ENCODE measurements at places on chromosomes 12 and 14. TPM values are rescaled to one million over a fixed set of nuclear protein-coding genes. Genes with fewer than 3 reads are reported as not detected.
A peak's percentile ranks its signal among the peaks of the same experiment; 100 is the strongest.

PLEKHG7 gene
- total RNA-seq: not detected

HOXC5 gene
- not detected for total RNA-seq

OR4E2 gene
- not detected for total RNA-seq

ATG101 gene
- 24.4 TPM for total RNA-seq

DDX11 gene
- 45.8 TPM for total RNA-seq

IL31 gene
- total RNA-seq: not detected

SLC6A15 gene
- not detected for total RNA-seq

CD4 gene
- 285 TPM for total RNA-seq

WNT1 gene
- 2.8 TPM for total RNA-seq

GRCh38 chr12:10226086-10226485 lies 13.4 kb downstream of the GABARAPL1 start:
- no peak for DNase-seq
- H3K36me3 ChIP-seq: peaks cover 9% of the 10 kb centered on the region
- no peaks in the 10 kb centered on the region for H3K27me3 ChIP-seq
- H3K4me1 ChIP-seq: no peaks in the 10 kb centered on the region

DNA sequence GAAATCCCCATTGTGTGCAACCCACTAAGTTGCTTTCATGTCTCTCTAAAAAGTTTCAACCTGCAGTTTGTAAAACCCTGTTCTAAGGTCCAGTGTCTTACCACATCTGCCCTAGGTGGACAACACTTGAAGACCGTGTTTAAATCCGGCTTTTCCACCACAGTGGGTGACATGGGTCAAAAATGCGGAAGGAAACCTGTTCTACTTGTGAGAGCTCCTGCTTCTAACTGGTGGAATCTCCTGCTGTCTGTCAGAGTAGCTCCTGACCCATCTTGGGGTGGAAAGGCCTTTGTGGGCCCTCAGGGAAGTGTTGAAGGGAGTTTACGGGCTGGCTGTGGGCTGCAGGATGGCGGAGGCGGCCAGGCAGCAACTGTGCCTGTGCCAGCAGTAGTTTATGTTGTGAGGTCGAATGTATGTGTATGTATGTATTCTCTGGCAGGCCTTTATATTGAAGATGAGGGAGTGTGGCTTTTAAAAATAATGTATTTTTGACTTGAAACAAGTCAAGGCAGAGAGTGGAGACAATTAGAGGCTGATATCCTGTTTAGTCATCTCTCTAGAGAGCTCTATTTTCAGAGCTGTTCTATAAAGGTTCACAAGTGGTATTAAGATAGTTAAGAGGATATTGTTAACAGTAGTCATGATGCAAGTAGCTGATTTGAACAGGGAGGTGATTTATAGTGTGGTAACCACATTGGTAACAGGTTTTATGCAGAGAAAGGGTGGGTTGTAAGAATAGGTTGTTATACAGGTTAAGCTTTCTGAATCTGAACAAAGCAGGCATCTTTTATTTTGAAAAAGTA lies 67.0 kb downstream of the PRKCH start:
- H3K4me1 ChIP-seq: peaks cover 100% of the 10 kb centered on the region
- H3K27me3 ChIP-seq: no peaks in the 10 kb centered on the region
- H3K36me3 ChIP-seq: no peaks in the 10 kb centered on the region
- H3K4me3 ChIP-seq: peak overlapping the region; percentile 26

DNA sequence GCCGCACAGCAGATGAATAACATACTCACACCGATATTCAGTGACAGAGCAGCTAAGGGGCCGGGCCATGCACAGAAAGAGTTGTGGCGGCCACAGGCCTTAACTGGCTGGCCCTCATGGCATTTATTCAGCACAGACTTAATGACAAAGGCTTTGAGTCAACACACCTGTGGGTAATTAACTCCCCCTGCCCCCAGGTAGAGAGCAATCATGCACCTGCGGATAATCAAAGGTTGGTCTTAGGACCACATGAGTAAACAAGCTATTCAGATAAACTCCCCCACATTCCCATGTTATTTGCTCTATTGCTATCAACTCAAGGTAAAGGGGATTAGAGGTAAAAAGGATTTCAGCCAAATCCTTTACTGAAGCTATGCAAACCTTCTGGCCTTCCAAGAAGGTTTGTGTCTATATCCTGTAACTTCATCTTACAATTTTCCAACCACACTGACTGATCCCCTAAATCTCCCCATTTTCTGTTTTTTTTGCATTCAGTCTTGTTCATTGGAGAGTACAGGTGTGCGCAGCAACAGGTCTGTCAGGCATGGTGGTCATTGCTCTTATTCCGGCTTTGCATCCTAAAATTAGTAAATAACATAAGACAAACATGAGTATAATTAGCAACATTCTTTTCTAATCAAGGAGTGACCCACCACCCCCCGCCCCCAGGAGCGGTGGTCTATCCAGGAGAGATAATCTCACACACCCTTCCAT lies 16.9 kb upstream of the BLTP3B start:
- DNase-seq: no peak
- H3K36me3 ChIP-seq: no peaks in the 10 kb centered on the region
- no peak overlapping the region for H3K27ac ChIP-seq
- H3K4me1 ChIP-seq: peaks cover 5% of the 10 kb centered on the region
- H3K4me3 ChIP-seq: no peak overlapping the region

- no peaks in the 10 kb centered on the region for H3K36me3 ChIP-seq
- no peak overlapping the region for H3K4me3 ChIP-seq
- no peak for DNase-seq
- H3K27ac ChIP-seq: no peak overlapping the region
- H3K4me1 ChIP-seq: no peaks in the 10 kb centered on the region
Observed at GRCh38 chr14:104157016-104157928, 18.9 kb downstream of the KIF26A start.

DNA sequence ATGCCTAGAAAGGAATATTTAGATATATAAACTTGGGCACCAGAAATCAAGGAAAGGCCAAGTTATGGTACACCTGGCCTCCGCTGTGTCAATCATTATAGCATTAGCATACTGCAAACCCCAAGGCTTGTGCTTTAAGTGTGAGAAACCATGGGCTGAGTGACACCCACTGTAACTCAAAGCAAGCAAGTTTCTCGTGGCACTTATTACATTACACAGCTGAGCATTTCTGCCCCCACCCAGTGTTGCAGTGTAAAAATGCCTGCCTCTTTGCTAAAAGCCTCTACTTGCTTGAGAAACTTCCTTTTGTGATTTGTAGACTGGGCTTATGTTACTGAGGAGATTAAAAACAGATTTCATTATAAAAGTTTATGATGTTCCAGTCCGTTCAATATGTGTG lies 122.0 kb downstream of the TGFB3 start:
- H3K4me3 ChIP-seq: no peak overlapping the region
- no peaks in the 10 kb centered on the region for H3K4me1 ChIP-seq
- no peak for DNase-seq
- no peak overlapping the region for H3K27ac ChIP-seq

DNA sequence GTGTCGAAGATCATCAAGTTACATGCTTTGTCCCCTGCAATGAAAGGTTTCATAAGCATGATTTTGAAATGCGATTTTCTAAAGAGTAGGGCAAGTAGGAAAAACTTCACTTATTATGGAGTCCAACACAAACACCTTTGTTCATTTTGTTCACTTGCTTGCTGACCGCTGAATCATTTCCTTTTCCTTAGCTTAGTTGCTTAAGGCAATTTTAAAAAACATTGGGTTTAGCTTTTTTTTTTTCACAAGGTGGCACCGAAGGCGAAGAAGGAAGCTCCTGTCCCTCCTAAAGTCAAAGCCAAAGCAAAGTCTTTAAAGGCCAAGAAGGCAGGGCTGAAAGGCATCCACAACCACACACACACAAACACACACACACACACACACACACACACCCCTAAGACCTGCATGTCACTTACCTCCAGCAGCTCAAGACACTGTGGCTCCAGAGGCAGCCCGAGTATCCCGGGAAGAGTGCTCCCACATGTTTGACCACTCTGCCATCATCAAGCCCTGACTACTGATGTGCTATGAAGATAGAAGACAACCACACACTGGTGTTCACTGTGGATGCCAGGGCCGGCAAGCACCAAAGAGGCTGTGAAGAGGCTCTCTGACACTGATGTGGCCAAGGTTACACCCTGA lies 11.4 kb downstream of the MANSC1 start:
- H3K4me1 ChIP-seq: peaks cover 9% of the 10 kb centered on the region
- no peak overlapping the region for H3K27ac ChIP-seq
- H3K36me3 ChIP-seq: no peaks in the 10 kb centered on the region
- H3K4me3 ChIP-seq: no peak overlapping the region
- no peak for DNase-seq

GRCh38 chr14:70789961-70790360 lies 19.4 kb downstream of the MAP3K9 start:
- no peak overlapping the region for H3K4me3 ChIP-seq
- no peaks in the 10 kb centered on the region for H3K4me1 ChIP-seq
- H3K27ac ChIP-seq: no peak overlapping the region
- DNase-seq: no peak

GRCh38 chr12:3116106-3116844 lies 39.1 kb downstream of the TSPAN9 start:
- DNase-seq: no peak
- no peaks in the 10 kb centered on the region for H3K36me3 ChIP-seq
- H3K4me1 ChIP-seq: peaks cover 5% of the 10 kb centered on the region

- no peaks in the 10 kb centered on the region for H3K36me3 ChIP-seq
- H3K4me3 ChIP-seq: no peak overlapping the region
- H3K27ac ChIP-seq: no peak overlapping the region
- DNase-seq: no peak
Observed at GRCh38 chr12:40921563-40922163, 229.4 kb downstream of the CNTN1 start.

- H3K4me3 ChIP-seq: no peak overlapping the region
- no peak for DNase-seq
- peaks cover 32% of the 10 kb centered on the region for H3K4me1 ChIP-seq
- H3K36me3 ChIP-seq: no peaks in the 10 kb centered on the region
- no peak overlapping the region for H3K27ac ChIP-seq
- H3K27me3 ChIP-seq: no peaks in the 10 kb centered on the region
Observed at GRCh38 chr14:75254381-75254822, 24.2 kb upstream of the FOS start.

- H3K4me1 ChIP-seq: no peaks in the 10 kb centered on the region
- H3K27me3 ChIP-seq: no peaks in the 10 kb centered on the region
- no peak overlapping the region for H3K4me3 ChIP-seq
- no peak overlapping the region for H3K27ac ChIP-seq
- DNase-seq: no peak
Observed at GRCh38 chr14:33563901-33564197, 387.0 kb downstream of the EGLN3 start.

GRCh38 chr12:19030180-19030579 lies 99.4 kb upstream of the PLEKHA5 start:
- no peaks in the 10 kb centered on the region for H3K4me1 ChIP-seq
- H3K36me3 ChIP-seq: no peaks in the 10 kb centered on the region
- H3K27me3 ChIP-seq: no peaks in the 10 kb centered on the region
- no peak for DNase-seq

DNA sequence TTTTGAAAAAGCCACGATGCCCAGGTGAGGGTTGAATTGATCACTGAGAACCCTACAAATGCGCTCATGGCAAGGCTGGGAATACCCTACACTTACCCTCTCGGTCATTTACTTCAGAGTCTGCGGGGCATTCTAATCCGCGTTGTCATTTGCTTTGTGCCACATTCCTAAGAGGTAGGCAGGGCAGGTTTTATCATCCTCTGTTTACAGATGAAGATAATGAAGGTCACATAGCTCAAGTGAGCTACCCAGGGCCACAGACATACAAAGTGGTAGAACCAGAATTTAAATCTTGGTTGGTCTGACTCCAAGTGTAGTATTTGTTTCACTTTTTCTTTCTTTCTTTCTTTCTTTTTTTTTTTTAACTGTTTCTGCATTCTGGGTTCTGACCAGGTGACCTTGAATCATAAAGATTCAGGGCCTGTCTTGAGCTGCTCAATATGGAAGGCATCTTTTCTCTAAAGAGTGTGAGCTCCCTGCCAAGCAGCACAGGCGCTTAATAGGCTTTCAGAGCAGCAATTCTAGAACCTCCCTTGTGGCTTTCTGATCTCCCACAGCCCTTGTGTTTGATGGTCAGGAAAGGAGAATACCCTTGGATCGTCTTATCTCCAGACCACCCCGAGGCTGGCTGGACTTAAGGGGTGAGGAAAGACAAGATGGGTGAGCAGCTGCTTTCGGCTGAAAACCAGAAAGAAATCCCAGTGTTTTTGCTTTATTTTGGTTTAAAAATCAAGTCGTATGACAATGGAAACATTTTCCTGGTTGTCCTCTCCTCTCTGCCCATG lies 662 bp upstream of the BATF start:
- peak overlapping the region; percentile 81 for H3K4me3 ChIP-seq
- H3K4me1 ChIP-seq: peaks cover 62% of the 10 kb centered on the region
- H3K36me3 ChIP-seq: no peaks in the 10 kb centered on the region
- H3K27me3 ChIP-seq: no peaks in the 10 kb centered on the region
- peak overlapping the region; percentile 88 for H3K27ac ChIP-seq

Data from CD4-positive, alpha-beta memory T cell (primary cell).